ENCODE measurements at places on chromosomes 6 and 20.

GRCh38 chr6:167510648-167511047, 185.8 kb downstream of the TTLL2 start:
- no peak for DNase-seq

DNA sequence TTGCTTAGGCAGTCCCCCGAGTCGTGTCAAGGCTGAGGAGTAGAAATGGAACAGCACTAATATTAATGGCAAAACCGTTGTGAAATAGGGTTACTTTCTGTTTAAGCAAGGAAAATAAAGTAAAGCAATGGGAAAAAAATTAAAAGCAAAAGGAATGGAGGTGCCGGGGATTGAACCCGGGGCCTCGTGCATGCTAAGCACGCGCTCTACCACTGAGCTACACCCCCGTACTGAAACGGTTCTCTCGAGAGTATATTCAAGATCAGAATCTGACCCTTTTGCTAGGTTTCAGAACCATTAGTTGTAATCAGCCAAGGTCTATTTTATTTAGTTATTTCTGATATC, 85.5 kb downstream of the TRIM27 start:
- peak; percentile 29 for DNase-seq

DNA sequence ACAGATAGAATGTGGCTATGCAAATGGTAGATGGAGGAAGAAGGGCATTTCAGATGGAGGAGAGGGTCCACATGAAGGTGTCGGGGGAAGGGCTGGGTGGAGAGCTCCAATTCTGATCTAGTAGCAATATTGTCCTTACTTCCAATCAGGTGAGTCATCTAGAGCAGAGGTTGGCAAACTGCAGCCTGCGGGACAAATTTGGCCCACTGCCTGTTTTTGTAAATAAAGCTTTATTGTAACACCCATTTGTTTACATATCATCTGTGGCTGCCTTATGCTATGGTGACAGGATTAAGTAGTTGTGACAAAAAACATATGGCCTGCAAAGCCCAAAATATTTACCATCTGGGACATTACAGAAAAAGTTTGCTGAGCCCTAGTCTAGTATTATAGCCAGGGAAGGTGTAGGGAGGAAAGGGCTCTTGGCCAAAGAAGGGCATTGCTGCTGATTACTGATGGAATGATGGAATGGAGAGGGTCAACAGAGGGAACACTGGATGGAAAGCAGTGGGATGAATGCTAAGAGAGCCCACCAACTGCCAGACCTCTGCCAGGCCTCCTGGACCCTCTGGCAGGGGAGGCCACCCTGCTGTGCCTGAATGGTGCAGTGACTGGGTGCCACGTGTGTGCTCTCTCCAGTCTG, 79.8 kb downstream of the SLC22A23 start:
- no peak for DNase-seq

DNA sequence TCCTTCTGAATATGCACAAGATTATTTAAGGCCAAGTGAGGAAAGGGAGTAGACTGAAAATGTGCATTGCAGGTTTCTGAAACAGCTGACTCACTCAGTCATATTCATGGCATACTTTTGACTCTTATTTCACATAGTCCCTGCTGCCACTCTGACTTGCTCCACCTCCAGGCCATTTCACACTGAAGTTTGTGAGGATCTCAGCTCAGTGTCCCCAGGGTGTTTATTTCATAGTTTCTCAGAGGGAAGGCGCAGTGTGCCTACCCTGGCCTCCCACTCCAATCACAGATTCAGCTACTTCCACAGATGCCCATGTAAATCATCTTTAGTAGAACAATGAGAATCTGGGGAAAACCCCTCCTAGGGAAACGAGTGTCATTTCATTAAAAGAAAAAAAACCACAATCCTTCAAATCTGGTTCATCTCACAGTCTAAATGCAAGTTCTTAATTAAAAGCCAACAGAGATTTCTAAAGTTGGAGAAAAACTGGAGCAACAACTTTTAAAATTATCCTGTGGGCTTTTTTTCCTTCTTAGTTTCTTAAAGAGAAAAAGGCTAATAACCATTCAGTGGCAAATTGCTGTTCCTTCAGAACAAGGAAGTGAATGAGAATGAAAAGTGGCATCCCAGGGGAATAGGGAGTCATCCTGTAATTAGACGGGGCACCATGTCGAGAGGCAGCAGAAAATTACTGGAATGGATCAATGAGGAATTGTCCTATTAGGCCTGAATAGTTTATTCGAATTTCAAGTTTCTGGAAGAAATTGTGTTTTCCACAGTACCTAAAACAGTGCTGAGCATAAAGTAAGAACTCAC, 133.6 kb downstream of the TFAP2B start:
- no peak for DNase-seq

GRCh38 chr20:34673412-34673811, 3.5 kb downstream of the PIGU start:
- DNase-seq, result no peak

- no peak for DNase-seq
These were observed 4.2 kb downstream of the MAPRE1 start for GRCh38 chr20:32823737-32824588.

DNA sequence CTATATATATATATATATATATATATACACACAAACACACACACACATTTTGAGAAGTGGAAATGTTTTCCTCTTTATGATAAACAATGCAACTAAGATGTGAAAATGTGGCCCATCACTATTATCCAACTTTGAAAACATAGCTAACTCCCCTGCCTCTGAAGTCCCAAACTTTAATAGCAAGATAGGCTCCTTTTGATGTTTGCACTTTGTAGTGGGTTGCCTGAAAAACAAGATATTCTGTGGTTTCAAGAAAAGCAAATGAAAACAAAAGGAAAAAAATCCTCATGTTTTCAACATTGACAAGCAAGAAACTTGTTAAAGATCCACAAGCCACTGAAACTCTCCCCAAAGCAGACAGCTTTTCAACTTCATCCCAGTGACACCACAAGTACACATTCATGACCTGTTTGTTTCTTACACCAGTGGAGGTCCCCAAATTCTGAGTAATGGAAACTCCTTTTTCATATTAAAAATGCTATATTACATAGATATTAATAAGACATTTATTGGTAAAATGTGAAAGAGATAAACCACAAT, 90.0 kb downstream of the IPCEF1 start:
- no peak for DNase-seq

- DNase-seq, result no peak
These were observed 2.6 kb downstream of the PRR18 start for GRCh38 chr6:166305562-166306117.
